NCI-H187 (cell line): ENCODE measurements at places on chromosomes 16 and 17.

GRCh38 chr17:74271281-74271680 lies 2.8 kb upstream of the DNAI2 start:
- DNase-seq = no peak

- DNase-seq = no peak
These were observed 141.2 kb downstream of the LAT start for GRCh38 chr16:29126057-29126494.

- DNase-seq = no peak
These were observed 2.8 kb downstream of the CFAP119 start for GRCh38 chr16:30758988-30759491.

- no peak for DNase-seq
These were observed 4.8 kb upstream of the ABCA5 start for GRCh38 chr17:69331756-69332155.

DNA sequence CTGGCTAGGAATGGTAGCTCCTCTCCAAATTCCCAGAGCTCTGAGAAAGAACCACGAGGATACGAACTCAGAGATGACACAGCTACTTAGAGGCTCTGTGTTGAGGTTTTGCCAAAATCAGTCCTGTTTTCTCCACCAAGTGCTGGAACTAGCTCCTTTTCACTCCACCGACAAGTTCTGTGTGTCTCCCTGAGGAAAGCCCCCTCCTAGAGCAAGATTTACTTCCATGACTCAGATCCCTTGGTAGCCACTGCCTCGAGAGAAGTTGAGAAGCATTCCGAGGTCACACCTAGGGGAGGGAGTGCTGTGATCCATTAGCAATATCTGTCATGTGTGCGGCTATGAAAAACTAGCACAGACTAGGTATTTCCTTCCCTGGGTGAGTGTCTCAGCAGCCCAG lies 30.6 kb downstream of the IL21R start:
- no peak for DNase-seq

GRCh38 chr17:8387914-8388651 lies 5.1 kb upstream of the RPL26 start:
- DNase-seq = no peak

DNA sequence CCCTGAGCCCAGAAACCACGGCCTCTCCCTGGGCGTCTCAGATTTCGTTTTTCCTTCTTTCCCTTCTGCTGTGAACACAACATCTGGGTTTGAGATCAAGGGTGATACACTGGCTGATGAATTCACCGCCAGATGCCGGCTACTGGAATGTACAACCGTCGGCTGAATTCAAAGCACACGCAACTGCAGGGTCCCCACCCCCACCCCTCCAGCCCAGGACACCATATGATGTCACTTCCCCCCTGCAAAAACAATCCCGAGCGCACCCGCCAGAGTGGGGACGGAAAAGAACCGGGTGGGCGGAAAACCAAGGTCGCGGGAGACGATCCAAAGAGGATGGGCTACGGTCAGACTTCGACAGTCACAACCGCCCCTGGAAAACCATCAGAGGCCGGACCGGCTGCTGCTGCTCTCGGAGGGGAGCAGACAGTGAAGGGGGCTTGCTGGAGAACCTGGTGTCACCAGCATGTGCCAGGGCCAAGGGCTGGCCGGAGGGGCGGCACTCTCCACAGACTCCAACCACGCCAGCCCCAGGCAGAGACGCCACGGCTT lies 23.3 kb downstream of the CEP295NL start:
- DNase-seq = no peak

DNA sequence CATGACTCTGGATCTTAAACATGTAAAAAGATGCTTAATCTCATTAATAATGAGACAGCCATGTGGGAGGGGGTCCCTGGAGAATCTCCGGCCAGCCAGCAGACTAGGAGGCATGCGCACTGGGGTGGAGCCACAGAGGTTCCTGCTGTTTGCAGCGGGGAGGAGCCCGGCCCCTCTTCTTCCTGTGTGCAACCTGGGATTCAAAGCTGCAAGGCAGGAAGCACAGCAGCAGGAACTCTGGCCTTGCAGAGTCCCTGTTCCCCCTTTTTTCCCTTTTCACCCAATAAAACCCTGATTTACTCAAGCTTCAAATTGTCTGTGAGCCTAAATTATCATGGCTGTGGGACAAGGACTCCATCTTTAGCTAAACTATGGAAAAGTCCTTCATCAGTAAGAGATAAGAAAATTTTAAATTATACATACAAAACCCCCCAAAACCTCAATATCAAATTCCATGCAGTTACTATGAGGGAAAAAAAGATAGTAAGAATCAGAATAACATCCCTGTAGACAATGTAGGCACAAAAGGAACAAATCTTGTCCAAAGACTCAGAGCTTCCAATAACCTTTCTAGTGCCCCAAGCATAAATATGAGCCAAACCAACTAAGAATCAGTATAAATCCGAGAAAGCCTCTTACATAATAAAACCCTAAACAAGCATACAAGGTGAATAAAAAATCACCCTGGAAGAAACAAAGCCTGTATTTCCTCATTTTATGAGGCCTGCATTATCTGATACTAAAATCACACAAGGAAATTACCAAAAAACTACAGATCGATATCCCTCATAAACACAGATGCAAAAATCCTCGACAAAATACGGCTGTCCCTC lies 12.1 kb downstream of the CFDP1 start:
- no peak for DNase-seq

DNA sequence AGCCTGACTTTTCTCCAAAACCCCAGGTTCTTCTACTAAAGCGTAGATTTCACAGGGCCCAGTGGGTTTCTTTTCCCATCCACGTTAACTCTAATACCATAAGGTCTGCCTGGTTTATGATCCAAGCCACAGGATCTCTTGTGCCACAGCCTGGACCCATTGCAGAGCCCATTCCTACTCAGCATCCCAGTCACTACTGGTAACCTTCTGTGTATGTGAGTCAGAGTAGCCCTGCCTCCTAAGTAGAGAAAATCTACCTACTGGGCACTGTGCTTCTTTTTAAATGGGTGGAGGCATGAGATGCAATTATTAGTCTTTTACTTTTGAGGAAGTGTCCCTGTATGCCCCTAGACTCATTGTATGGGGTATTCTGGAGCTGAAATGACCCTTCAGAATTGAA lies 13.5 kb downstream of the CCL11 start:
- DNase-seq = no peak

- no peak for DNase-seq
These were observed 28.3 kb downstream of the ARSG start for GRCh38 chr17:68319410-68320162.

GRCh38 chr17:75289832-75290337 lies 652 bp upstream of the SLC25A19 start:
- DNase-seq = no peak

GRCh38 chr17:7744416-7744815 lies 26.9 kb downstream of the DNAH2 start:
- DNase-seq = no peak

DNA sequence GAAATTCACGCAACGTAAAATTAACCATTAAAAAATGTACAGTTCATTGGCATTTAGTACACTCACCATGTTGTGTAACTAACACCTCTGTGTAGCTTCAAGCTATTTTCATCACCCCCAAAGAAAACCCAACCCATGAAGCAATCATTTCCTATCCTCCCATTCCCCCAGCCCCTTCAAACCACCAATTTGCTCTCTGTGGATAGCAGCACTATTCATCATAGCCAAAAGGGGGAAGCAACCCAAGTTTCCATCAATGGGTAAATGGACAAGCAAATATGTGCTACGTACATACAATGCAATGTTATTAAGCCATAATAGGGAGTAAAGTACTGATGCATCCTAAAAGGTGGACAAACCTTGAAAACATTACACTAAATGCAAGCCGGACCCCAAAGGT lies 10.9 kb upstream of the KRT222 start:
- no peak for DNase-seq

DNA sequence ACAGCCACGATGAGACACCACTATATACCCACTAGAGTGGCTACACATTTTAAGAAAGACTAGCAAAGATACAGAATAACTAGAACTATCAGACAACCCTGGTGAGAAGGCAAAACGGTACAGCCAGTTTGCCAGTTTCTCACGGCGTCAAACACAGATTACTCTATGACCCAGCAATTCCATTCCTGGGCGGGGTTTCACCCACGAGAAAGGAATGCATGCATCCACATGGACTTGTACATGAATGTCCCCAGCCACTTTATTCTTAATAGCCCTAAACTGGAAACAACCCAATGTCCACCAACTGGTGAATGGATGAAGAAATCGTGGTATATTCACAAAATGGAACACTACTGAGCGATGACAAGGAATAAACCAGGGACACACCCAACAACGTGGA lies 74.5 kb downstream of the MYH10 start:
- no peak for DNase-seq

DNA sequence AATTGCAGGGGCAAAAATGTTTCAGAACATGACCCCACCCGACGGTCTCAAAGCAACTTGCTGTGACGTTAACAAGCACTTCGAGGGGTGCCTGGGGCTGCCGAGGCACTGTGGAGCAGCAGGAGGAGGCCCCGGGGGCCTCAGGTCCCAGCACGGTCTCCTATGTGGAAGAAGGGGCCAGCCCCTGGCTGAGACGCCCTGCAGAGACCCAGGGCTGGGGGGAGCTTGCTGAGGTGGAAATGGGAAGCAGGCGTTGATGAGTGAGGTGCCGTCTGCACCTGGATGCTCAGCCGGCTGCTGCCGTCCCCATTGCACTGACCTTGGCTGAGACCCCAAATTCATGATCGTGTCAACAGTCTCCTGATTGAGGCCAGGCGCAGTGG lies 46.5 kb downstream of the NT5M start:
- no peak for DNase-seq

- no peak for DNase-seq
These were observed 428.0 kb downstream of the CA10 start for GRCh38 chr17:51730303-51731050.

DNA sequence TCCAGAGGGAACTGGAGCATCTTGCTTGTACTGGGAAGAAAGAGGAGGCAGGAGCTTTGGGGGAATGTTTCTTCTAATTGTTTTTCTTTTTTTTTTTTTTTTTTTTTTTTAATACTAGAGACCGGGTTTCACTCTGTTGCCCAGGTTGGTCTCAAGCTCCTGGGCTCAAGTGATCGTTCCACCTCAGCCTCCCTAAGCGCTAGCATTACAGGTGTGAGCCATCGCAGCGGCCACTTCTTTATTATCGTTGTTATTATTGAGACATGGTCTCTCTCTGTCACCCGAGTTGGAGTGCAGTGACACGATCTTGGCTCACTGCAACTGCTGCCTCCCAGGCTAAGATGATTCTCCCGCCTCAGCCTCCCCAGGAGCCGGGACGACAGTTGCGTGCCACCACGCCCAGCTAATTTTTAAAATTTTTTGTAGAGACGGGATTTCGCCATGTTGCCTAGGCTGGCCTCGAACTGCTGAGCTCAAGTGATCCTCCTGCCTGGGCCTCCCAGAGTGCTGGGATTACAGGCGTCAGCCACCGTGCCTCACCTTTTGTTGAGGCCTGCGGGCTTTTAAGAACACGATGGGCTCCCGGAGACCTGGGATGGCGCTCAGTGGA lies 137.3 kb upstream of the GSE1 start:
- DNase-seq = no peak

- DNase-seq = no peak
These were observed 2.1 kb downstream of the MFAP4 start for GRCh38 chr17:19384723-19385391.

GRCh38 chr16:18959031-18959505 lies 24.7 kb upstream of the TMC7 start:
- DNase-seq = no peak

GRCh38 chr16:76955629-76956028 lies 235.4 kb upstream of the MON1B start:
- DNase-seq = no peak

GRCh38 chr17:2950846-2951245 lies 112.6 kb downstream of the OR1D5 start:
- DNase-seq = no peak

DNA sequence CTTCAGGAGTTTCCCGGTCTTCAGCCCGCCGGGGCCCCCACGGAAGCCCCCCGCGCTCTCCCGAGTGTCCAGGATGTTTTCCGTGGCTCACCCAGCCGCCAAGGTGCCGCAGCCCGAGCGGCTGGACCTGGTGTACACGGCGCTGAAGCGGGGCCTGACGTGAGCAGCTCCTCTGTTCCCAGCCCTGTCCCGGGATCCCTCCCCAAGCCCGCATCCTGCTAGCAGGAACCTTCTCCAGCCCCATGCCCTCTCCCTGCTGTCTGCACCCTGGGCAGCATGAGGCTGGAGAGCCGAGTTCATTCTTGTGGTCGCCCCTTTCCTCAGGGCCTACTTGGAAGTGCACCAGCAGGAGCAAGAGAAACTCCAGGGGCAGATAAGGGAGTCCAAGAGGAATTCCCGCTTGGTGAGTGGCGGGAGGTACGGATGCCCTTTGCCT lies 10.1 kb downstream of the RIPOR1 start:
- DNase-seq = no peak

DNA sequence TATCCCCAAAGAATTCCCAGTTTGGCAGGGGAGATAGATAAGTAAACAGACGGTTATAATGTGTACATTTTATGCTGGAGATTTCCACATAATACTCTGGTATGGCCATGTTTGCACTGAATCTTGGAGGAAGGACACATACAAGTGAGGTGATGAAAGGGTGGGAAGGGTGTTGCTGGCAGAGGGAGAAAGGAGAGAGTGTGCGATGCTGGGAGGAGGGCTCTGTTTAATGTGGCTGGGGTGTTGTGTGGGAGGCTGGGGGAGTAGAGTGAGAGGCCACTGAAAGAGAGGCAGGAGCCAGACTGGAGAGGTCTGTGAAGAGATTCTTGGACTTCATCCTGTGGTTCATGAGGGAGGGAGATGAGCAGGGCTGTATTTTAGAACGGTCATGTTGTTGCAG lies 87.6 kb downstream of the SPACA3 start:
- DNase-seq = no peak

DNA sequence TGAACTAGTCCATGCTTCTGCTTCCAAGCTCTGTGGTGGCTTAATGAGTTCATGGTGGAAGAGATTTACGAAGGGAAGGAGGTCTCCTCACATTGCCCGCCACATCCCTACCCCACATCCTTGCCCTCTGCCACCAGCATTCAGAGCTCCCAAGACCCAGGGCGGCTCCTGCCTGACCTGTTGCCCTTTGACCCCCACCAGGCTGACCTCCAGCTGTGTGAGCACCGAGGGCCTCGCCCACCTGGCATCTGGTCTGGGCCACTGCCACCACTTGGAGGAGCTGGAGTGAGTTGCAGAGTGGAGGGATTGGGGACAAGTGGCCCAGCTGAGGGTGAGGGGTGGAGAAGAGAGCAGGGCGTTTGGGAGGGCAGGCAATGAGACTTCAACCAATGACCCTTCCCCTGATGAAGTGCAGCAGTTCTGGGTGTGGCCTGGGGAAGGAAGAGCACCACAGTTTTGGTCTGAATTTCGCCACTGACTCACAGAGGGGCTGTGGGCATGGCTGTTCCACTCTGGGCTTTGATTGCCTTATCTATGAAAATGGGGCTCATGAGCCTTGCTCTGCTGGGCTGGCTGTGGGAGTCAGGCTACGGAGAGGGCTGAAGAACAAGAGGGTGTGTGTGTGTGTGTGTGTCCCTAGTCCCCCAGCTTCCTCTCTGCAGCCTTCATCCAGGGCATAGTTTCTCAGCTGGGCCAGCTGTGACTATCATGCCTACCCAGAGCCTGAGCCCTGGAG lies 22.6 kb upstream of the CPNE2 start:
- no peak for DNase-seq
